Stimulated activated CD8-positive, alpha-beta memory T cell treated with anti-CD3 and anti-CD28 coated beads, Interleukin-7, amount 100 ng/mL, for 24 hours (primary cell): ENCODE measurements at places on chromosomes 3 and 15.

DNA sequence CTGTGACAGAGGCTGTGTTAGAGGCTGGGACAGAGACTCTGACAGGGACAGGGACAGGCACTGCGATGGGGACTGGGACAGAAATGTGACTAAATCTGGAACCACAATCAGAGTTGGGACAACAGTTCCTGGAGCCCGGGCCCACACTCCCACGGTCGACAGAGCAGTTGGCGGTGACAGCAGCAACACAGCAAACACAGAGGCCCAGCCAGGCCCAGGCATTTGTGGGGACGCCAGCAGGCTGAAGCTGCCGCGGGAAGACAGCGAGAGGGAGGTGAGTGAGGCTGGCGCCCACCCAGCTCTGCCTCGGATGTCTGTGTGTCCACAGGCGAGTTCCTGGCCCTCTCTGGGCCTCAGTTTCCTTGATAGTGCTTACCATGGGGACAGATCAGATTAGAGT, 9.3 kb upstream of the HCN4 start:
- DNase-seq, result no peak

DNA sequence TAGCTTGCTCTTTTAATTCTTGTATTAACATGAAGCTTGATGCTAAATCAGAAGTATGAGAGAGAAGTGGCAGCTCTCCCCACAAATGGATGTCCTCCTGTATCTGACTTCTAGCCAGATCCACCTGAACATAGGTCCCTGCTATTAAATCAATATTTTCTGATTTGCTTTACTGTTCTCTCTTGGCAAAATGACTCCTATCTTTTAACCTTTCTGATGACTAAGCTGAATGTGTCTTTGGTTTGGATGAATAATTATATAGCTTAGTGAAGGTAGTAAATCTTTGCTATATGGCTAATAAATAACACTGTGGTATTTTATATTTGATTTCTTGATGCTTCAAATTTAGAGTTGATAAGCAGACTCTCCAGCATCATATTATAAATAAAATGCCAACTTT, 28.3 kb upstream of the ARL14 start:
- DNase-seq, result no peak

DNA sequence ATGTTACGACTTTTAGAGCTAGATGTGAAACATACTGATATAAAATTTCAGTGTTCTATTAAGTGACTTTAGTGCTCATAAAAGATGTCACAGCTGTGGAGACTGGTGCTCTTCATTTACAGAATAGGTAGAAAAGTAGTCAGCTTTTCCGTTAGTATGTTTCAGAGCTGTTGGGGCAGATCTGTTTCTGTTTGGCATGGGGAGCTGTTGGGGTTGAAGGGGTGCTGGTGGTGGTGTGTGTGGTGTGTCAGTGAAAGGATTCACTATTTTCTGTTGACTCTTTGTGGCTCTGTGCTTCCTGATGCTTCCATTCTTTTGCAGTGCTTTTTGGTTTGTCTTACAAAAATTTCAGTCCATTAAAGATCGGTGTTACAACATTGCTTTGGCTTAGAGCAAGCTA, 3.2 kb downstream of the UBE2E2 start:
- DNase-seq, result no peak

DNA sequence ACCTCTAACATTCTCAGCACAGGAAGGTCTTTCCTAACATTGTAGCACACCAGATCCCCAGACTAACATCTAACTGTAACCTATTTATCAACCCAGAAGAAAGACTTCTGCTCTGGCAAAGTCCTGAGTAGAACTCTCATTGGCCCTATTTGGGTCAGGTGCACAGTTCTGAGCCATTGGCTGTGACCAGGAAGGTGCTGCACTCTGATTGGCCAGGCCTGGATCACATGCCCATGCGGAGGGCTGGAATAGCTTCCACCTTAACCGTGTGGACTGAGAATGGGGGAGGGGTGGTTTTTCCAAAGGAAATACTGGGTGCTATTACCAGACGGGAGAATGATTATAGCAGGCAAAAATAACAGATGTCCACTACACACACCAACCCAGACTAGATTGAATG, 11.5 kb downstream of the FEZF2 start:
- DNase-seq, result no peak

DNA sequence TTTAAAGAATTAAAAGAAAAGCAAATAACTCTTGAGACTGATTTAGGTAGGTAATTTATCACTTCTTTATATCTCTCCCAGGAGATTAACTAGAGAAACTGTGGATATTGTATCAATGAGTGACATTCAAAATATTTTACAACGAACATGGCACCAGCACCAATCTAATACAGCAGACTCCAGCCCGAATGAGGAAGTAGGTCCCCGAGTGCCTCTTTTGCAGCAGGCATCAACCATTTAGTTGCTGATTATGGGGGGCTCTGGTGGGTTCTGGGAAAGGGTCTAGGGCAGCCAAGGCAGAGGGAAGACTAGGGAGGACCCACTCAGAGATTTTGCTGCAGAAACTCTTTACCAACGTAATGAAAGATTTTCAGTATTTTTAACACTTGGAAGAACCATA, 31.7 kb upstream of the TTC14 start:
- no peak for DNase-seq

DNA sequence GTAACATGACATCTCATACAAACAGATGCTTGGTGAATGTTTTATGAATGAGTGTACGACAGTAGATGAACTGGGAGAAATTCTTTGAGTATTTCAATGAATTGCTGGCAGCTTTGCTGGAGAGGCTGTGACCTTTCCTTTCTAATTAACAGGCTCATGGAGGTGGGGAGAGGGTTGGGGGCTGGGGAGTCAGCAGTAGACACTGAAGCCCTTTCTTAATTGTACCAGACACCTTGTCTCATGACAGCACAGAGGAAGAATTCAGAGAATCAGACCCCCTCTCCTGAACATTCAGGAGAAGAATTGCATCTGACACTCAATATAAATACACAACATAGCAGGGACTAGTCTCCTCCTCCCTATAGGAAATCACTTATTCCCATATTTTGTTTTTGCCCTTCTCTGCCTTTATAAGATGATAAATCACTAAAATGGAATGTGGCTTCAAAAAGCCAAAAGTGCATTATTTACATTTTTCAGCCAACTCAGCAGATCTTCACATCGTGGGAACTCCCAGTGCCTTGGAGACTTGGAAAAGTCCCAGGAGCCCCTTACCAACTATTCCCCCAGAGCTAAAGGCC, 66.2 kb upstream of the TPM1 start:
- DNase-seq, result no peak

DNA sequence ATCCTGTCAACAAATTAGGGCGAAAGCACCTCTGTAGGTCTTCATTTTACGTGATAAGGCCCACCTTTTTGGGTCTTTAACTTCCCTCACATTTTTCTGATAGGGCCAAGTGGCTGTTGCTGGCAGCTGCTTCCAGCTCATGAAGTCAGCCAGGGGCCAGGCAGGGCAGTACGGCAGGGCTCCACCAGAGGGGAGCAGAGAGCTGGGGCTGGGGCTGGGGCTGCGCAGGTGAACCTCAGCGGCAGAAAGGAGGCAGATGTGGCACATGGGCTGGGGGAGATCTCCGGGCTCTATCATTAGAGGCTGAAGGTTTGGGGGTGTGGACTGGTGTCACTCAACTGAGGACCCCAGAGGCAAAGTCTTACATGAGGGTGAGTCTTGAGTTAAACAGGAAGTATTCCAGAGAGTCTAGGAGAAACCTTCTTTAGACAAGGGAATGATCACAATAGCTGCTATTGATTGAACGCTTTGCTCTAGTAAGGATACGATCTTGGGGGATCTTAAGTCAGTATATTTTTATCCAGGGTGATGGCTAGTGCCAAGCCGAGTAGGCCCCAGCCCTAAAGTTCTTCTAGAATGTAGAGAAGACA, 62.8 kb upstream of the MEX3B start:
- peak; percentile 59 for DNase-seq

DNA sequence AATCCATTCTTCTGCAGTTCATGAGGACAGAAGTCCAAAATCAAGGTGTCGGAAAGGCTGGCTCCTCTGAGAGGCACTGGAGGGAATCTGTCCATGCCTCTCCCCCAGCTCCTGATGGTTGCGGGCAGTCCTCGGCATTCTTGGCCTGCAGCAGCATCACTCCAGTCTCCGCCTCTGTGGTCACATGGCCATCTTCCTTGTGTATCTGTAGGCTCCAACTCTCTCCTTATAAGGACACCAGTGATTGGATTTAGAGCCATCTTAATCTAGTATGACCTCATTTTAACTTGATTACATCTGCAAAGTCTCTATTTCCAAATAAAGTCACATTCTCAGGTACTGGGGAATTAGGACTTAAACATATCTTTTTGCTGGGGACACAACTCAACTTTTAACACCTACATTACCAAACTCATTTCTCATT, 56.0 kb upstream of the FLNB start:
- DNase-seq, result no peak

DNA sequence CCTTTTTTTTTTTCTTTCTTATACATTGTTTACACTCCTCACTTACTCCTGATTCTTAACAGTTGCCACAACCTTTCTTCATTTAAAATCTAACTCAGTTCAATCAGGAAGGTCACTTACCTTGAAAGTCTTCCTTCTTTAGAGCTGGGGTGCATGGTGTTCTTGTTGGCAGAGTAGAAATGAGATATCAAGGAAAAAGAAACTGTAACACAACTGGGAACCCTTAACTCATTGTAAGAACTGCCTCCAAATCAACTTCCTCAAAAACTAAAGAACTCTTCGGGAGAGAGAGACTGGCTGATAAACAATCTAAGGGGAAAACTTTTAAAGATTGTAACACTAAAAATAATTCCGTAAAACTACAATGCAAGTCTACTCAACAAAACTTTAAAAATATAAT, 1.4 kb upstream of the APPL1 start:
- no peak for DNase-seq

- DNase-seq, result no peak
Observed at GRCh38 chr3:112793326-112794081, 53.2 kb downstream of the CD200R1L start.

- no peak for DNase-seq
Observed at GRCh38 chr3:71207632-71208031, 375.9 kb downstream of the FOXP1 start.

GRCh38 chr15:60237446-60237845, 160.3 kb downstream of the ANXA2 start:
- no peak for DNase-seq

- no peak for DNase-seq
Observed at GRCh38 chr3:172138792-172139507, 99.6 kb downstream of the FNDC3B start.
